ENCODE measurements at places on chromosomes 12 and 14.

GRCh38 chr12:81963636-81964035 lies 204.5 kb upstream of the PPFIA2 start:
- no peak for DNase-seq

DNA sequence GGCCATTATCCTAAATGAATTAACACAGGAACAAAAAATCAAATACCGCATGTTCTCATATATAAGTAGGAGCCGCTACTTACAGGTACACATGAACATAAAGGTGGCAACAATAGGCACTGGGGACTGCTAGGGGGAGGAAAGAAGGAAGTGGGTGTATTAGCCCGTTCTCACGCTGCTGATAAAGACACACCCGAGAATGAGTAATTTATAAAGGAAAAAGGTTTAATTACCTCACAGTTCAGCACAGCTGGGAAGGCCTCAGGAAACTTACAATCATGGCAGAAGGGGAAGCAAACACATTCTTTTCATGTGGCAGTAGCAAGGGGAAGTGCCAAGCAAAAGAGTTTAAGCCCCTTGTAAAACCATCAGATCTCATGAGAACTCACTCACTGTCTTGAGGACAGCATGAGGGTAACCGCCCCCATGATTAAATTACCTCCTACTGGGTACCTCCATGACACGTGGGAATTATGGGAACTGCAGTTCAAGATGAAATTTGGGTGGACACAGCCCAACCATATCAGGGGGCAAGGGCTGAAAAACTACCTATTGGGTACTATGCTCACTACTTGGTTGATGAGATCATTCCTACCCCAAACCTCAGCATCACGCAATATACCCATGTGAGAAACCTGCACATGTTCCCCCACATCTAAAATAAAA lies 16.4 kb upstream of the MIA2 start:
- DNase-seq, result no peak

DNA sequence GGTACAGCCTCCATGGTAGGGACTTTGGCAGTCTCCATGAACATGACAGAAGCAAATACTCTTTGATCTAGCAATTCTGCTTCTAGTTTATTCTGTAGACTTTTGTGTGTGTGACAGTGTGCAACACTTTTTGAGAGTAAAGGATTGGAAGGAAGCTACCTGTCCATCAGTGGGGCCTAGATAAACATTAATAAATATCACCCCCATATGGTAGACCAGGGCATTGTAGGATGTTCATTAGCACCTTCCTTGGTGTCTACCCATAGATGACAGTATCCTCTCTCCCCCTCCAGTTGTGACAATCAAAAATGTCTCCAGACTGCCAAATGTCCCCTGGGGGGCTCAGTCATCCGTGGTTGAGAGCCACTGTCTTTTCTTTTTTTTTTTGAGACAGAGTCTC lies 10.8 kb downstream of the SNRNP35 start:
- no peak for DNase-seq

DNA sequence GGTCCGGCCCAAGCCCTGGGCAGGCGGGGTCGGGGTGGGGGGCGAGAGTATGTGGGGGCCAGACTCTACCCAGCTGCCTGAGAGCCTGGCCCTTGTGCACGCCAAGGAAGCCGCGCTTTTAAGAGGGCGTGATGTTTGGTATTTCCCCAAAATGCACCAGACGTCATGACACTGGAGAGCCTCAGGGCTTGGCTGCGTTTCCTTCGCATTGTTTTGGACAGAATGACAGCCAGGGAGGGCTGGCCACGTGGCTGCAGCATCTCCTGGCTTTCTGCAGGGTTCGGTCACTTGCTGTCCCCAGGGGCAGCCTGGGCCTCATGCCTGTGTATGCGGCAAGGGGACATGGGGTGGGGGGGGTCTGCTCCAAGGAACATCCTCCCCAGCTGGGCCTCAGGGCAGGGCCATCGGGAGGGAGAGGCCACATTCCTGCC lies 16.1 kb upstream of the NUDT14 start:
- DNase-seq, result no peak

- DNase-seq, result no peak
Measured at GRCh38 chr12:119157978-119158377, 20.8 kb upstream of the HSPB8 start.

DNA sequence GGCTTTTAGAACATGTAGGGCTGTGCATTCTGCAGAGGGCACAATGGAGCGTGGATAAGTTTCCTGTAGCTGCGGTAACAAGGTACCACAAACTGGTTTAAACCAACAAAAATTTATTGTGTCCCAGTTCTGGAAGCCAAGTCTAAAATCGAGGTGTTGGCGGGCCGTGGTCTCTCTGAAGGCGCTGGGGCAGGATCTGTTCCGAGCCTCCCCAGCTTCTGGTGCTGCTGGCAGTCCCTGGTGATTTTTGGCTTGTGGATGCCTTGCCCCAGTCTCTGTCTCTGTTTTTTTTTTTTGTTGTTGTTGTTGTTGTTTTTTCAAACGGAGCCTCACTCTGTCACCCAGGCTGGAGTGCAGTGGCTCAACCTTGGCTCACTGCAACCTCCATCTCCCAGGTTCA lies 77.5 kb downstream of the ACACB start:
- no peak for DNase-seq

DNA sequence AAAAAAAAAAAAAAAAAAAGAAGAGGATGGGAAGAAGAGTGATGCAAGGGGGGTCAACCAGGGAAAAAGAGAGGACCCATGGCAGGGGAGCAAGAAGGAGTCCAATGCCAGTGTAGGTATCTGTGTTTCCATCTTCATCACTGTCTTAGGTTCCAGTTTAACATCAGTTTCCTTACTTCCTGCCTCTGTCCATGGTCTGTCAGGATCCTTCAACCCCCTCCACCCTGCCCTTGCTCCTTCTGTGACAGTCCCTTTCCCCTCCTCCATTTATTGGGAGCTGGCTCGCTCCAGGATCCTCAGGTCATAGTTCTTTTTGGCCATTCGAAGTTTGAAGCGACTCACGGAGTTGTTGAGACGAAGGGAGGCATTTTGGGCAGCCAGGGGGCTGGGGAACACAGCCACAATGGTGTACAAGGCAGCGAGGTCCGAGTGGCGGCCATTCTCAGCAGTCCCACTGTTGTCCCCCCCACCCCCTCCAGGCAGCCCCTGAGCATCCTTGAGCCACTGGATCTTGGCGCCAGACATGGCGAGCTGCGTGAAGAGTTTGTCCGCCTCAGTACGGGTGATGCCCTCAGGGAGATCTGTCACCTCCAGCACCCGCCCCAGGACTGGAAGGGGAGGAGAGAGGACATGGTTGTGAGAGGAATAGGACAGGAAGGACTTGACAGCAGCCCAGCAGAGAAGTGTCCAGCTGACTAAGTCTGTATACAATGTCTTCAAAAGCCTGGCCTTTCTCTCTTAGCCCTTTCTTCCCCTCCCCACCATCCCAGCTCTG lies 3.7 kb upstream of the STAC3 start:
- DNase-seq, result no peak

- no peak for DNase-seq
Measured at GRCh38 chr12:115923851-115924250, 353.6 kb downstream of the MED13L start.

DNA sequence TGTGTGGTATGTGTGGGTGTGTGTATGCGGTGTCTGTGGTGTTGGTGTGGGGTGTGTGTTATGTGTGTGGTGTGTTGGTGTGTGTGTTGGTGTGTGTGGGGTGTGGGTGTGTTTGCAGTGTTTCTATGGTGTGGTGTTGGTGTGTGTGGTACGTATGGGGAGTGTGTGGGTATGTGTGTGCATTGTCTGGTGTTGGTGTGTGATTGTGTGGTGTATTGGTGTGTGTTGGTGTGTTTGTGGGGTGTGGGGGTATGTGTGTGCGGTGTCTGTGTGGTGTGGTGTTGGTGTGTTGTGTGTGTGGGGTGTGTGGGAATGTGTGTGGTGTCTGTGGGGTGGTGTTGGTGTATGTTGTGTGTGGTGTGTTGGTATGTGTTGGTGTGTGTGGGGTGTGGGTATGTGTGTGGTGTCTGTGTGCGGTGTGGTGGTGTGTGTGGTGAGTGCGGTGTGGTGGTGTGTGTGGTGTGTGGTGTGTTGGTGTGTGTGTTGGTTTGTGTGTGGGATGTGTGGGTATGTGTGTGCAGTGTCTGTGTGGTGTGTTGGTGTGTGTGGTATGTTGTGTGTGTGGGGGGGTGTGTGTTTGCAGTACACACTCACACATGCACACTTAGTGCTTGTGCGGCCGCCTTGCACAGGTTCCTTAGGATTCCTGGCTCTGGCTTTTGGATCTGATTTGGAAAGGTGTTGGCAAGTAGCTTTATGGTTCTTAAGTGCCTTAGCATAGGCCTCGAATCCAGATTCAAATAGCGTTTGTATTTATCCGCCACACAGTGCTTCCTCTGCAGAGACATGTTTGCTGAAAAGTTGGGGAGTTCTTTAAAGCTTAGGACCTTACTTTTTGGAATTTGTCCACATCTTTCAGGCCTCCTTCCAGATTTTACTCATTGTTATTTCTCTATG lies 16.4 kb downstream of the MLXIP start:
- no peak for DNase-seq

DNA sequence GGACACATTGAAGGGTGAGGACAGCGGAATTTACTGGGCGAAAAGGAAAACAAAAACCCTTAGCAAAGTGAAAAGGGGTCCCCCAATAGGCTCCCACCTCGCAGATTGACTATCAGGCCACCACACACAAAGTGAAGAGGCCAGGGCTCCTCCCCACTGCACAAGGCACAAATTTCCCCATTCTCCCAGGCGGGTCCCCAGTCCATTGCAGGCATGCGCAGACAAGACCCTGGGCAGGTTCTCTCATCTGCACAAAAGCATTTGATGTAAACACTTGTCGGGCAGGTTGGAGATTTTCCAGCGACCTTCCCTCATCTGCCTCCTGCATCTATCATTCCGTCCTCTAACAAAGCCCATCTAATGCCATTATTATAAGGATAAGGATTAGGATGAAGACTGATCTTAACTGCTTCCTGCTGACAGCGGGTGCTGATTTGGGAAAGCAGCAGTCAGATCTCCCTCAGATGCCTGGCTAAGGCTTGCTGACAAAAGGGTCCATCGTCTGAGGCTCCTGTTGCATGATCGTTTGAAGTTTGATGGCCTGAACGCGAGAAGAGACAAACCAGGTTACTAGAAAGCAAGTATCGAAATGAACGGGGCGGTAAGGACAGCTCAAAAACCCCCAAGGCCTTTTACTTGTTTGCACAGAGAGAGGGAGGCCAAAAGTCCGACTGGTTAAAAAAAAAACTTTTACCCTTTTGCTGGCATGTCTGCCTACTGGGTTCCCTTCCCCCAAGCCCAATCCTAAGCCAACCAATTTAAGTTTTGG lies 14.4 kb downstream of the ASCL4 start:
- DNase-seq, result no peak
